ENCODE measurements at places on chromosomes 11 and 22.

GRCh38 chr11:128234143-128234542 lies 353.2 kb downstream of the ETS1 start:
- no peak for DNase-seq

GRCh38 chr11:86735451-86736290 lies 63.3 kb upstream of the ME3 start:
- DNase-seq, result no peak

- no peak for DNase-seq
Observed at GRCh38 chr11:77449060-77449521, 24.8 kb downstream of the PAK1 start.

DNA sequence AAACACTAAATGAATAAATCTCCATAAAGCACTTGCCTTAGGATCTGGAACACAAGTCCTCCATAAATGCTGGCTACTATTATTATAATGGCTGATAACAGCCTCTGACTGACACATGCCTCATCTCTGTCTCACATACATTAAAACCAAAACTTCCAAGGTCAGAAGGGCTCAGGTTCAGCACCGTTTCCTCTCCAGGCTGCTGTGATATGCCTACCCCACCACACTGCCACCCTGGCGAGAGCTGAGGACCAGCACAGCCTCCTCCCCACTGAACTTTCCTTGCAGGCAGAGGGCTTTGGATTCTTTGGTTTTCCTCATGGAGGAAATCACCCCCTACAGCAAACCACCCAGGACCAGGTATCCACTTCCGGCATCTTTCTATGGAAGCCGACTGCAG lies 112.8 kb downstream of the ABTB2 start:
- DNase-seq, result no peak

GRCh38 chr22:38172832-38173640 lies 8.6 kb downstream of the PLA2G6 start:
- no peak for DNase-seq

- no peak for DNase-seq
Observed at GRCh38 chr11:75572744-75573143, 10.7 kb downstream of the SERPINH1 start.

DNA sequence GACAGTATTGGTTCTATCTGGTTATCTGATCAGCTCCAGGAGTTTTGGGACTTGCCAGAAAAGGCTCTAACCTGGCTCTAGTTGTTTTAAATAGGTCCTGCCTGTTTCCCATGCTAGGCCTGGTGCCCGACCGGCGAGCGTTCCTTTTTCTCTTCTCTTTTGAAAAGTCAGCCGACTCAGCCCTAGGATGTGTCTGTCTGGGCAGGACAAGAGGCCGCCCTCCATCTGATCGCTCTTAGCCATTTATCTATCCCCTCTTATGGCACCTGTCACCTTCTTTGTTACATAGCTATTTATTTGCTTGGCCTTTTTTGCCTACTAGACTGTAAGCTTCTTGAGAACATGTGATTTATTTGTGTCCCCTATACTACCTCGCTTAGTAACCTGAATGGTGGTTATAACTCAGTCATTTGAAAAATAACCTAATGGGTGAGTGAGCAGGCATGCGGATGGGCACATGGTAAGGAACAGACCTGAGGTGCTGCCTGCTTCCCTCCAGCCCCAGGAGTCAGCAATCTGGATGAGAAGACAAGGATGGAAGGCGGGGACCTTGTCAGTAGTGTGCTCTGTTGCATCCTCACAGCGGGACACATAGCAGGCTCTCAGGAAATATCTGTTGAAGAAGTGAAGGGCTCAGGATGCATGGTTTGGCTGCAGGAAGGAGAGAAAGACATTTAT lies 108.4 kb downstream of the ZBTB16 start:
- no peak for DNase-seq

- DNase-seq, result no peak
Observed at GRCh38 chr11:134642206-134642605, 230.2 kb upstream of the B3GAT1 start.

- no peak for DNase-seq
Observed at GRCh38 chr22:25542720-25543402, 21.6 kb upstream of the GRK3 start.

DNA sequence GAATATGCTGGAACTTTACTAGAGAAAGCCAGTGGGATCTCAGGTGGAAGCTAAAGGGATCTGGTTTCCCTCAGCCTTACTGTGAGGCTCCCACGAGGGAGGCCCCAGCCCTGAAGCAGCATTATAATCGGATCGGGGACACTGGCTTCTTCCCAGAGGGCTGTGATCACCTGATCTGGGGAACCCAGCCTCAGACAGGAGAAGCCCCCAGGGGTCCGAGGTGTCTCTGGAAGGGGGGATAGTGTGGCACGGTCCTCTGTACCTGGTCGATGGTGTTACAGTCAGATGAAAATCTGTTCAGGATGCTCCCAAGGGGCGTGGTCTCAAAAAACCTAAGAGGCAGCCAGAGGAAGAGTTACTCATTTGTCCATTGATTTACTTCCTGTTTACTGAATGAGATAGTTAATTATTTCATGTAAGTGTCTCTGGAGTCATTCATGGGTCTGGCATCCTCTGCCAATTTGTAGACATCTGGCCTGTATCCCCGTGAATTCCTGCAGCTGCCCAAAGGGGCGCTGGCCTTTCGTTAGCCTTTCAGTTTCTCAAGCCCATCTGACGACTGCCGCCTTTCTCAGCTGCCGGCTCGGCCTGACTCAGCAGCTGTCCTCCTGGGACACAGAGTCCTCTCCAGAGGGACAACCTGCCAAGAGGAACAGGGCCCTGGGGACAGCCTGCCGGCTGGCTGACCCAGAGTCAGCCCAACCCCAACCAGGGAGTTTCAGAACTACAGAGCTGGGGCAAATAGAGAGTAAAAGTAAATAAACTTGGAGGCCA lies 17.0 kb upstream of the KCNJ11 start:
- DNase-seq, result no peak

Measured in right renal cortex interstitium (tissue), 3 donors.